ENCODE measurements at places on chromosomes 13 and 19. TPM values are rescaled to one million over a fixed set of nuclear protein-coding genes. Genes with fewer than 3 reads are reported as not detected.

DNA sequence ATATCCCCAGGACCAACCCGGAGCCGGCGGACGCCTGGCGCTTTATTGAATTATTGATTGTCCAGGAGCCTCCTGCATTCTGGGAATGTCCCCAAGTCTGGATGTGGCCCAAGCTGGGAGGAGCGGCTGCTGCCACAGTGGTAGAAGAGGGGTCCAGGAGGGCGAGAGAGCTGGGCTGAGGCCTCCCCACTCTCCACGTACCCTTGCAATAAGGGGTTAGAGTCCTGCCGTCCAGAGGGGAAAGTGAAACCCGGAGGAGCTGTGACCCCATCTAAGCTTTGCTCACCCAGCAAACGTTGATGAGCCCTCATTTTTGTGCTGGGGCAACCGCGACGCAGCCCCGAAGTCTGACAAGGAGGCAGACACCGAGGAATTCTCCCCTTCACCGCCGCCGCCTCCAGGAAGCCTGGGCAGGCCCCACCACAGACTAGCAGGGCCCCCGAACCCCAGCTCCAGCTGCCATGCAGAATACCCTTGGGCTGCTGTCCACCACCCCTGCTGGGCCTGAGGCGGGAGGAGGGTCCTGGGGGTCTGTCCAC, 1.4 kb upstream of the C2CD4C start:
- DNase-seq = peak; percentile 69

DNA sequence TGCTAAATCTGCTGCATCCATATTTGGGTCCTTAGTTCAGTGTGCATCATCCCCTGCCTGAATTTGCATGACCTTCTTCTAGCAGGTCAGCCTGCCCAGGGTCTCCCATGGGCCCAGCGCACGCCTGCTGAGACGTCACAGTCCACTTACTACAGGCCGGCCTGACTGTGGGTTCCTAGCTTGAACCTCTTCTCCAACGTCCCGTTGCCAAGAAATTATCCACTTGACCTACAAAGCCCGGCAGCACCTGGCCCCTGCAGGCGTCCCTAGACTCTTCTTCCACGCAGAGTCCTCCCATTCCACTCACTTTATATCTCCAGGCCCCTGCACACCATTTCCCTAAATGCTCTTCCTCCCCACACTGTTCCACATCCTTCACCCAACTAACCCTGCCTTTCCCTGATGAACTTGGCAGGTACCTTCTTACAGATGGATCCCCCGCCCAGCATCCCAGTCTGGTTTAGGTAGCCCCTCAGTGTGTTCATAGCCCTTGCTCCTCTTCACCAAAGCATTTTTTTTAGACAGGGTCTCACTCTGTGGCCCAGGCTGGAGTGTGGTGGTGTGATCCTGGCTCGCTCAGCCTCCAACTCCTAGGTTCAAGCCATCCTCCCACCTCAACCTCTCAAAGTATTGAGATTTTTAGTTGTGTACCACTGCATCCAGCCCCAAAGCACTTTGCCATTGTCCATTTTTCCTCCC, 155.0 kb upstream of the SOX1 start:
- peak; percentile 34 for DNase-seq

DNA sequence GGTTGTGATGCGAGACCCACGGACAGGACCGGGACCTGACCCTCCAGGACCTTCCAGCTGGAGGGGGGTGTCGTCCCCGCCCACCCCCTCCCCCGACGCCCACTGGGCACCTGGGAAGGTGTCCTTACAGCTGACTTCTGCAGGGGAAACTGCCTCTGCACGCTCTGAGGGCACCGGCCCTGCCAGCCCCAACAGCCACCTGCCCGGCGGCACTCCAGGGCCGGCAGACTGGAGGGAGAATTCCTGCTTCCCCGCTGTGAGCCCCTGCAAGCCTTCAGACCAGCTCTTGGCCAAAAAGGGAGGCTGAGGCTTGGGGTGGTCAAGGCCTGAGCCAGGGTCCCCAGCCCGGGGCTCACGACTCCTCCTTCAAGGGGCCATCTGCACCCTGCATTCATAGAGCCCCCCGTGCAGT, 1.2 kb downstream of the CNN2 start:
- DNase-seq = no peak

- no peak for DNase-seq
These were observed 12.4 kb downstream of the DPP9 start for GRCh38 chr19:4711211-4711610.

- no peak for DNase-seq
These were observed 3.5 kb downstream of the KCNN4 start for GRCh38 chr19:43777163-43777695.

DNA sequence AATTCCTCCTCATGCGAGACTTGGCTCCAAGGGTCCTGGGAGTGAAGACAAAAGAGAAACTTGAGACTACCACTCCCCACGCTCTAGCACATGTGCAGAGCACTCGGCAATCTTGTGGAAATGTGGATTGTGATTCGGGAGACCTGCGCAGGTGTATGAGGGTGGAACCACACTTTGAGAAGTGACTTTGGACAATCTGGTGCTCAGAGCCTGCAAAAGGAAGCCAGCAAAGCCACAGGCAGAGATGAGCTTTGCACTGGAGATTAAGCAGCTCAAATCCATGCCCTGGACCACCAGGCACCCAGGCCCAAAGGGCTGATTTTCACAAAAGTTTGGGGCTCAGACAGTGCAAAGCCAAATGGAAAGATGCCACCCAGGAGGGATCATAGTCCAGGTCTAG, 162.5 kb upstream of the TSHZ3 start:
- DNase-seq = no peak

GRCh38 chr13:66349966-66350365, 880.2 kb downstream of the PCDH9 start:
- no peak for DNase-seq

DNA sequence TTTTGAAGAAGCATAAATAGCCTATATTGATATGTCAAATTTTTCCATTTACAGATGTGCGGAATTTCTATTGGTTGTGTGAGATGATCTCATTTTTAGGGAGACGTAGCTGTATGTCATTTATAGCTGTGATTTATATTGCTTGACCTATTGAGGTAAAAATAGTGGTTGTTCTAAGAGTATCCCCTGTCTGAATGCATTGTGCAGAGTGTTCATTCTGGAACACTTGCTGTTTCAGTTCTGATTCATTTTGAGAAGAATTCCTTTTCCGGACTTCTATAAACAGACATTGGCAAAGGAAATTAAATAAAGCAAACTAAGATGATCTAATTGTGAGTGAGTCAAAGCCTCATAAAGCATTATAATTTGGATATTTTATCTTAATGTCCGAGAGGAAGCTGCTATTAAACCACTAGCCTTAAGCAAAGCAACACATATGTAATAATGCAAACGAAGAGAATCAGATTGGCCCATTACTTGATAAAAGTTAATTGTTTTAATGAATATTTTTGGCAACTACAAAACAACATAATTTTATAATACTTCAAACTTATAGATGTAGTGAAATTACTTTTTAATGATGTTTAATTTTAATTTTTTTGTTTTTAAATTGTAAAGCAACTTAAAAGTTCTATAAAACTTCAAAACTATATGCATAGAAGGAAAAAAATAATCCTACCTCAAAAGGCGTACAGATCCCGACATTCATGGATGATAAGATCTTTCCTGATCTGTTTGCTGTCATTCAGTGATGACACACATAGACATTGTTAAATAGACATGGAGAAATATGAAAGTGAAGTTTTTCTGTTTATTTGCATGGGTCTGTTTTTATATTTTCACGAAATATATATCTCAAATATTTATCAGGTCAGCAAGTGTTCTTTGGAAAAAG, 942.6 kb upstream of the SLC10A2 start:
- DNase-seq = no peak

GRCh38 chr19:48290771-48291488, 21.0 kb downstream of the ZNF114 start:
- DNase-seq = peak; percentile 72

- no peak for DNase-seq
These were observed 96.3 kb upstream of the SLC15A1 start for GRCh38 chr13:98848746-98849145.

GRCh38 chr13:93496985-93497673, 270.5 kb downstream of the GPC6 start:
- DNase-seq = no peak

DNA sequence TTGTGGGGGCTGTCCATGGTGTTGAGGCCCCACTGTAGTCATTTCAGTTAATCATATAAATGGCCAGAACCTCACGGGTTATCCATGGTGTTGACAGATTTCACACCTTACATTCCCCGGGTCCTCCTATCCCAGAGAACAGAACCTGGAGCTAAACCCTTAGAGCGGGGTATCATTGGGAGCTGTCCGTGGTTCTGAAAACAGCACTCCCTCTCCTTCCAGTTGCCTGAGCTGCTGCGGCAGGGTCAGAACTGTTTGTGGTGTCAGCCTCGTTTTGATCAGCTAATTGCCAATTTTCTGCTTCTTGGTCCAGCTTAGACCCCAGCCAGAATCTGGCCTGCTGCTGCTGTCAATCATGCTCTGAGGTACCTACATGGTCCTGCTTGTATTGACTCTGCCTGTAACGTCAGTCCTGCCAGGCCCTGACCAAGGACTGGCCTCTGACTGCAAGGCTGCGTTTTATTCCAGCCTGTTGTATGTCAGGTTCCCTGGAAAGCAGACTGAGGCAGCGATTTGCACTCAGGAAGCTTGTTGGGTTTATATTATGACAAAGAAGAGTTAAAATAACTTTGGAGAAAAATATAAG, 55.8 kb upstream of the KCTD15 start:
- DNase-seq = no peak

DNA sequence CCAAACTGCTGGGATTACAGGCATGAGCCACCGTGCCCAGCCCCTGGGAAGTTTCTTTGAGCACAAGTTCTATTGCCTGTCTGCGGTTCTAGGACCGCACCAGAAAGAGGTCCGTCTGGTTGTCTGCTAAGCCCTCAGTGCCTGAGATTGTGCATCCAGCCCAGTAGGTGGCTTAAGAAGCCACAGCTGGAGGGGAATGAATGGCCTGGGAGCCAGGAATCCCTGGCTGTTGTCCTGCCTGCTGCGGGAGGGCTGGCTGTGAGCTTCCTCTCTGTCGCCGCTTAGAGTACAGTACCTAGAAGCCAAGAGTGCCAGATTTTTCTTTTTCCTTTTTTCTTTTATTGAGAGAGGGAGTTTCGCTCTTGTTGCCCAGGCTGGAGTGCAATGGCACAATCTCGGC, 4.2 kb upstream of the TYK2 start:
- DNase-seq = no peak

DNA sequence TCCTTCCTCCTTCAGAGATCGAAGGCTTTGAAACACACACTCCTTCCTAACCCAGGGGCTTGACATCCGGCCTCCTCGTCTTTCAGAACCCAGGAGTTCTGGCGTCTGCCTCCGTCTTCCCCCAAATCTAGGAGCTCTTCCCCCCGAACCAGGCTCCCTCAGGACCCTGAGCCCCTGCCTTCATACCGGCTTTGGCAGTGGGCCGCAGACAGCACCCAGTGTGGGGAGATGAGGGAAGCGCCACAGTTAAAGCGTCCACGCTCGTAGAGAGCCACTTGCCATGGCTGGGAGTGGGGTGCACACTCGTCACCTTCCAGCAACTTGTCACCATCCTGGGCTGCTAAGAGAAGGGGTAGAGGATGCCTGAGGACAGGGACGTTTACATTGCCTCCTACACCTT, 3.9 kb upstream of the KLK1 start:
- DNase-seq = no peak

- no peak for DNase-seq
These were observed 10.4 kb downstream of the OLFM4 start for GRCh38 chr13:53038993-53039392.

DNA sequence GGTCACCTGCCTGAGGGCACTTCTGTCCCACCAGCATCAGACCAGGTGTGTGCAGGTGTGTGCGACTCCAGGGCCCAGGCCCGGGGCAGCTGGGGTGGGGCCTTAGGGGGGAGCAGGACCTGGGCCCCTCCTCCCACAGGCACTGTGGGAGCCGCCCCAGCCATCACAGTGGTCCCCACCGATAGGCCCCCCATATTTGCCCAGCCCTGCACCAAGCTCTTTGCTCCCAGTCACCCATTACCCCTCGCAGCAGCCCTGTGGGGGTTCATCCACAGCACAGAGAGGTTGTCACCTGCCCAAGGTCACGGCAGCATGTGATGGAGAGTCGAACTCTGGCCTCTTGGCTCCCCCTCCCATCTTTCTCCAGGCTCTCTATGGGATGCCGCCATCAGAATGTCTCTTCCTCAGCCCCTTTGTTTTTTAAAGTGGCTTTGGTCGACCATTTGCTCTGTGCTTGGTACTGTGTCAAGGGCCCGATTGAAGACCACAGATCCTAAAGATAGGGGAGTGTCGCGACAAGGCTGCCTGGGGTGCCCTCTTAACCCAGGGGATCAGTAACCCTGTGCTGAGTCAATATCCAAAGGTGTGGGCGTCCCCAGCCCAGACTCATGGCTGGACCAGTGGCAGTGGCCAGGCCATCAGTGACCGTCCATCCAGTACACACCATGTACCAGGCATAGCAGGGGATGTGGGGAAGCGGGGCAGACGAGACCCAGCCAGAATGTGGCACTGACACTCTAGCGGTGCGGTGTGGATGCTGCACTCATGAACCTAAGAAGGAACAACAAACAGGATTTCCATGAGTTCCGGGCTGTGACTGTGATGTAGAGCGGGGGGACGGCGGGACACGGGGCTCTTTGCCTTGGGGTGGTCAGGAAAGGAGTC, 28.3 kb upstream of the NCCRP1 start:
- no peak for DNase-seq

- peak; percentile 89 for DNase-seq
These were observed 1.1 kb upstream of the NR2F6 start for GRCh38 chr19:17246681-17247425.

GRCh38 chr19:35079826-35080225, 35.8 kb upstream of the FXYD3 start:
- no peak for DNase-seq

- DNase-seq = no peak
These were observed 31.0 kb upstream of the SPRY2 start for GRCh38 chr13:80371840-80372509.

GRCh38 chr13:25114220-25114619, 18.3 kb downstream of the PABPC3 start:
- DNase-seq = peak; percentile 69

Gene ADAMTS10
- 12.0 TPM for total RNA-seq

Gene F7
- 99.6 TPM for total RNA-seq

Gene CRX
- not detected for total RNA-seq

Gene FCAR
- 0.55 TPM for total RNA-seq

Gene FCER2
- 0.45 TPM for total RNA-seq

Gene ZNF180
- total RNA-seq = 4.3 TPM

Gene HPN
- 564 TPM for total RNA-seq

Gene CHERP
- 27.2 TPM for total RNA-seq

Gene SLC7A9
- total RNA-seq = 11.4 TPM

Gene FCGBP
- 7.3 TPM for total RNA-seq

Gene MAP3K10
- 7.7 TPM for total RNA-seq

Gene KLK7
- total RNA-seq = not detected

Gene DAND5
- not detected for total RNA-seq

Gene NLRP9
- not detected for total RNA-seq

Gene HIPK4
- not detected for total RNA-seq

Gene TRPC4
- 0.10 TPM for total RNA-seq

Gene CCL25
- total RNA-seq = 0.30 TPM

Measured in left lobe of liver (tissue), 2 donors.